IPS-NIHi11 (cell line): ENCODE measurements at places on chromosomes 4 and X.

- DNase-seq: no peak
Measured at GRCh38 chrX:68944211-68944610, 115.4 kb downstream of the EFNB1 start.

- DNase-seq: no peak
Measured at GRCh38 chr4:166257891-166258290, 384.9 kb downstream of the TLL1 start.

DNA sequence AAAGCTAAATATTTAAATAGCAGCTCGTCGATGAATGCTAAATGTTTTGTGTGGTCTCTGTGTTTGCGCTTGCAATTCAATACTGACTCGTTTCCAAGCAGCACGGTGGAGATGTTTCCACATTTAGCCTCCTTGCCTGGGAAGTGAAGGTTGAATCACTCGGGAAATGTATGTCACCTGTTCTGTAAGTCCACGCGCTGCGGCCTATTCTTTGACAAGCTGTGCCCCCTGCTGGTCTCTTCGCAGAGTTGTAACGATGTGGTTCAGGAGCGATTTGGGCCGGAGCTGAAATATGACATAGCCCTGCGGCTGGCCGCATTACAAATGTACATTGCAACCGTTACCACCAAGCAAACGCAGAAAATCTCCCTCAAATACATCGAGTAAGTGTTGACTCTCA is 89.6 kb upstream of the PRPS2 start:
- peak; percentile 54 for DNase-seq

DNA sequence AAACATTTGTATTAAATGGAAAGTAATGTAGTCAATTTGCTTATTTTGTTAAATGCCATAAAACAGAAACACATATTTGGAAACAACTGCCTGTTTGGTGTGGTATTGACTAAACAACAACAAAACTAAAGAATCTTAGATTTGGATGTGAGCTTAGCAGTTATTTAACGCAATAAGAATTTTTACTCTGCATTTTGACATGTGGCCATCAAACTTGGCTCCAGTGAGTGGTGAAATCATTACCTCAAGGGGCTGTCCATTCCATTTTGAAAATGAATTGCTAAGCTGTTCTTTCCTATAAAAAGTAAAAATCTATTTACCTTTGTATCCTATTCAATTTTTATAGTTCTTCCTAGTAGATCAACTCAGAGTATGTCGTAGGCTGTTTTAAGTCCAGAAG is 84.2 kb downstream of the DKK2 start:
- DNase-seq: no peak

- DNase-seq: no peak
Measured at GRCh38 chr4:30866907-30867306, 146.7 kb downstream of the PCDH7 start.

- DNase-seq: no peak
Measured at GRCh38 chr4:183354219-183354618, 32.0 kb upstream of the CLDN24 start.

DNA sequence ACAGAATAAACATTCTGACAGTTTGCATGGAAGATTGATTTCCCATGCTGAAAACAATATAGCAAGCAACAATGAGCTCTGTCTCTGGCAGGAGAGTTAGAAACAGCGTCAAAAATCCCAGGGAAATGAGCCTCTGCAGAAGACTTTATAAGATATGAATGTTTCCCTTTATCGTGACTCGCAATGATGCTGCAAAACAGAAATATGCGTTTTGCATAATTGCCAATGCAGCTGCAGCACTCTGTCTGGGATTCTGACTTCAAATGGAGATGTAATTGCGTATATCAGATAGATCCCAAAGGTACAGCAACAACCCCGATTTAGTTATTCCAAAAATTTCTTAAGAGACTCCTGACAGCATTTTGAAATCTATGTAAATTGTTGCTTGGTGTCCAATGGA is 702.4 kb upstream of the EPHA5 start:
- DNase-seq: no peak

DNA sequence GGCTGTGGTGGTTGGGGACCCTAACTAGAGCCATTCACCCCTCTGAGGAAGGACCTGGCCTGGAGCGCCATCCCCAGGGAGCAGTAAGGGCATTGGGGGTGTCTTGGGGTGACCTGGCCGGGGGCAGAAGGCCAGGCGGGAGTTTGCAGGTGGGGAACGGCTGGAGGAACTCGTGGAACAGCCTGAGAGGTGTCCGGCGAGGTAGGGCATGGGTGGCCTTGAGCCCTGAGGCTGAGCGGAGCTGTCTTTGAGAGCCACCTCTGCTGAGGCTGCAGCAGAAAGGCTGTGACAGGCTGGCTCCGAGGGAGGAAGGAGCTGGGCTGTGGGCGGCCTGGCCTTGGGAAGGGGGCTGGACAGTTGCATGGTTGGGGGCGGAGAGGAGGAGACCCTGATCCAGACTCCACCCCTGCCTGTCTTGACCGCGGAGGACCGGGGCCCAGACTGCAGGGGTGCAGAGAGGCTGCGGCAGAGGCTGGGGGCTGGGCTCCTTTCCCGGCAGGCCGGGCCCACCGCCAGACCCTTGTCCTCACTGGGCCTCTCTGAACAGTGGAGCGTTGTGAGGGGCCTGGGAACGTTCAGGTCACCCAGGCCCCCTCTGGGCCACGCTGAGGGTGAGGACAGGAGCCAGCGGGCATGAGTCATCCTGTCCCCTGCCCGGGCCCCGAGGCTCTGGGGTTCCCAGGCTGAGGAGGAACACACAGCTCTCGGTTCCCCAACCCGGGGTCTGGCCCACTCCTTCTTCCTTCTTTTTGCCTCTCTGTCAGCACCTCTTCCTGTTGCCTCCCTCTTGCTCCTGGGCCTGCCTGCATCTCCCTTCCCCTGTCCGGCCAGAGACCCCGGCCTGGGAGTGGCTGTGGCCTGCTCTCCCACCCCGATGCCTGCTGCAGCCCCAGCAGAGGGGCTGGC is 8.1 kb downstream of the SH3BP2 start:
- peak; percentile 66 for DNase-seq

DNA sequence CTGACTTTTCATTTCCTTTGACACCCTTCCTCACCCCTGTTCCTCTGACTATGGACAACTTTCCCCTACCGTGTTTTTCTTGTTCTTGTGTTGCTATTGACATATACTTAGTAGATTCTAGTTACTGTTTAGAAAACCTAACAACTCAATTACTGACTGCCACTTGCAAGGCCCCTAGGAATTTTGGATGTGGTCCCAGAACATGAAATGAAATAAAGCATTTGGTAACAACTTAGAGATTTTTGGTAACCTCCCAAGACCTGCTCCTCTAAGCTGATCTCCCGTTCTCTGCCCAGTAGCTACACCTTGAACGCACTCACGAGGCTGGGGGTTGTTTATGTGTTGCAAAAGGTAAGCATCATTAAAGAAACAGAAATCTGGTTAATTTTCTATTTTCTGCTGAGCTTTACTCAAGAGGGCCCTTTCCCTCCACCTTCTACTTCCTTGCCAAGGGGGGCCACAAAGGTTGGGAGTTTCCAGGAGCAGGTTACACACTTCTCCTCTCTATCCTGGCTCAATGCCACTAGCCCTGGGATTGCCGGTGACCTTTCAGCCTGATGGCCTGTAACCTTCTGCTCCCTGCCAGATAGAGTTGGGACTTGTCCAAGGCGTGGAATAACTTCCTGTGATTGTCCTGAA is 20.5 kb downstream of the GAB3 start:
- DNase-seq: no peak

- DNase-seq: no peak
Measured at GRCh38 chrX:107675823-107676555, 47.7 kb downstream of the PRPS1 start.

- DNase-seq: no peak
Measured at GRCh38 chrX:18010253-18010652, 149.2 kb upstream of the RAI2 start.

DNA sequence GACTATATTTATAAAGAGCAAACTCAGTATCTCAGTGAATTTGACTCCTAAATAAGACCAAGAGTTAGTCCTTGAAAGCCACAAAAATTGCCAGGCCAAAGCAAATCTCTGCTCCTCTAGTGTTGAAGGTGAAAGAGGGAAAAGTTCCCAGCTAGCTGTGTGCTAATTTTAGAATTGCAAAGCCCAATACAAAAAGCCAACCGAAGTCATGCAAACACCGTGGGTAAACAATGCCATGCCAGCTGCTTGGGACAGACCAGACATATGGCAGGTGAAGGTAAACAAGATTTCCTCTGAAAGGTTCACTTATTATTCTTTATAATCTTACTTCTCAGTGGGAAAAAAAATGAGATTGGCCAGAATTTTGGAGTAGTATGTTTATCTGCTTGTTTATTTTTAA is 80.5 kb upstream of the LNX1 start:
- no peak for DNase-seq

GRCh38 chr4:103198111-103198765 is at the start of gene CENPE:
TSS of gene CENPE (minus strand) at chr4:103198343. CDS start at chr4:103198319, 24 bp downstream.
- DNase-seq: peak; percentile 87

DNA sequence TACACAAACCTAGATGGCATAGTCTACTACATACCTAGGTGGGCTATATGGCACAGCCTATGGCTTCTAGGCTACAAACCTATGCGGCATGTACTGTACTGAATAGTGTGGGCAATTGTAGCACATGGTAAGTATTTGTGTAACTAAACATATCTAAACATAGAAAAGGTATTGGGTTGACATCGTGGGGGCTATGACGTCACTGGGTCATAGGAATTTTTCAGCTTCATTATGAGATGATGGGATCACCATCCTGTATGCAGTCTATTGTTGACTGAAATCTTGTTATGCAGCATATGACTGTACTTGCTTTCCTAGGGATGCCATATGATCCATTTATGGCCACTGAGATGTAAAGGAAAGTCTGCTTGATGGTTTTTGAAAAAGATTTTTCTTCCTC is 1.9 kb upstream of the EXOC1L start:
- no peak for DNase-seq

GRCh38 chr4:108560616-108561015 is 59.8 kb upstream of the RPL34 start:
- DNase-seq: no peak
